GM12891 (cell line): ENCODE measurements at places on chromosomes 7 and 10.
A peak's percentile ranks its signal among the peaks of the same experiment; 100 is the strongest.

DNA sequence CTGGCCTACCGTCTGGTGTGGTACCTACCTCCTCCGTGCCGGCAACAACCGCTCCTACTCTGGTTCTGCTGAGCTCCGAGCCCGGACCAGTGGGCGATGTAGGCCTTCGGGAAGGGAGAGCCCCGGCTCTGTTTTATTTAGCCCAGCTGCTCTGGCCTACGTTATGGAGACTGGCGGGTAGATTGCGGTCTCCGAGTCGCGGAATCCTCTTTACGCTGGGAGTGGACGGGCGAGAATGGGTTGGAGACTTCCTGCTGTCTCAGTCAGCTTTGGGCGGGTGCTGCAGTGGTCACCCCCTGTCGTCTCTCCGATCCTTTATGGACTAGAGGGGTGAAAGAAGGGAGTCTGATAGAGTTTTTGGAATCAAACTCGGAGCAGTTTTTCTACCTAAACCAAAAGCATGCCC is 406 bp downstream of the CBLL1 start:
- no peak for DNase-seq

DNA sequence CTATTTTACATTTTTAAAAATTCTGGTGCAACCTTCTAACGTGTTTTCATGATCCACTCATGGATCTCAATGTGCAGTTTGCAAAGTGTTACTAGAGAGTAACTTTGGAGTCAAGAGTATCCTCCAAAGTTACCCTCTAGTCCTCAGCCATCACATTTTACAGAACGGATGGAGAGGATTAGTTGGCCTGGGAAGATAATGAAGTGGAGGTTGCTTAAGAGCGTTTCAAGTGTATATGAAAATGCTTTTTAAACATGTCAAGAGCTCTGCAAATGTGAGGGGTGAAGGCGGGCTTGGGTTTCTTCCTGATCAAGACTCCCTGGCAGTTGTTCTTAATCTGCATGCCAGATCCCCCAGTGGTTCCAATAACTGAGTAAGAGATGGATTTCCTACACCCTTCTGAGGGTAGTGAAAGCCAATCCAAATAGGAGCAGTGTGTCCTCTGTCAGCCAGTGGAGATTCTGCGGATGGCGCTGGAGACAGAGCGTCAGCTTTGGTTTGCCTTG is 299.4 kb upstream of the NPVF start:
- DNase-seq: no peak

DNA sequence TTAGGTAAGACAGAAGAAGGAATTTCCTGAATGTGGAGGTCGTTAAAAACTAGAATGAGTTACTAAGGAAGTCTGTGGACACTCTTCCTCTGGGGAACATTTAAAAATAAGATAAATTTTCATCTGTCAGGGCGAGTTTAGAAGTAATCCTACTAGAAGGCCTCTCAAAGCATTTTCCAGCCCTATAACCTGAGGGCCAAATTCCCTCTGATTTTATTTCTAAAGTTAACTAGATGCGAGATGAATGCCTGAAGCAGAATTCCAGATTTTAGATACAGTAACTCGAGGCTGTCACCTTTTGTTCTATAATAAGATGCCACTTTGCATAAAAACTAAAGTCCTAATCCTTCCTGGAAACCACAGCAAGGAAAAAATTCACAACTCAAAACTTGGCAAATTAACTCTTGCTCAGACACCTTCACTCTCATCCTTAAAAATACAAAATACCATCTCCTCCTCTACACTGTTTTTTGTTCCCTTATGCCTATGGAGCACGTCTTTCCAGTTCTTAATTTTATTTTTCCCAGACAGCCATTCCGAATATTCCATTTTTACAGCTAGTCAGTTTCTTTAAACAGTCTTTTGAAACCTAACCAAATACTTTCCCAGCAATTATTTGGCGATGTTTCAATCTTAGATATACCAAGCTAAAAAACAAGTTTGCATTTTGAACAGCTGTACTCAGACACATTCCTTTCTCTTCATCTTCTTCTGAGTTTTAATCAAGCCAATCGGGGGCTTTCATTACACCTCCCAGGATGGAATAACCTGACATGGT is 420.7 kb upstream of the NFE2L3 start:
- no peak for DNase-seq

DNA sequence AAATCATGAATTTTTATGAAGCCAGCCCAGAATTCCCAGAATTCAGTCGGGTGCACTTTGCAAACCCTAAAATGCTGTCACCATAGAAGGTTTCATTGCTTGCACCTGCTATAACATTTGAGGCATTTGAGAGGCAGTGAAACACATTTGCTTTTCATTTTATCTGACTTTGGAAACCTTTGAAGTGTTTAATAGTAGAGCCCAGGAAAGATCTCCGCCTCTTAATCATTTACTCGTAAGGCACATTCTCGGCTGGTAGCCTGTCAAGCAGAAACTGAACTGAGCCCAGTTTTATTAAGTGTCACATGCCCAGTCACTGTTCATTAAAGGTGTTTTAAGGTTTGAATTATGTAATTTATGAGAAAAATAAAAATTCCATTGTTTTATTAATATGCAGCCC is 247.6 kb downstream of the EMX2 start:
- no peak for DNase-seq

DNA sequence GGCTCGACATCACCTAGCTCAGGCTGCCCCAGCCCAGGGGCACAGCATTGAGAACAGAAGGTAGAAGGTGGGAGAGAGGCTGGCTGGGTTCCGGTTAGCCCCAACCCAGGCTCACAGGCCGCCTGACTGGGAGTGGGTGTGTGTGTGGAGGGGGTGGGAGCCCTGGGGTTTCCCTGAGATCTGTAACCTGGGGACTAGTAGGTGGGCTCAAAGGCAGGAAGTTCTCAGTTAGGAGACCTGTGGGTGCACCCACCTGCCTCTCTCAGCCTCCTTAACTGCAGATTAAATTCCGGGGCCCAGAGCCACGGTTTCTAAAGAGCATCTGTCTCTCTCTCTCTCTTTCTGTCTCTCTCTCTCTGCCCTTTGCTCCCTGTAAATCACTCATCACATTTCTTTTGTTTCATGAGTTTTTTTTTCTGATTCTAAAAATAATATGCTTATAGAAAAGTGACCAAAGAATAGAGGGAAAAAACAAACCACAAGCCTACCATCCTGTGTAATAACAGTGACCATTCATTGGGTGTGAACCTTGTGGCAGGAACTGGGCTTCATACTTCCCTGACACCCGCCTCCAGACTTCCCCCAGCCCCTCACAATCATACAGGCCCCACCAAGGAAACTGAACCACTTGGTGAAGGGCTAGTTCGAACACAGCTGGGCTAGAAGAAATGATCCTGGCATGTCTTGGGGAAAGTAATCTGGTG is 83.4 kb upstream of the SMNDC1 start:
- peak; percentile 53 for DNase-seq

DNA sequence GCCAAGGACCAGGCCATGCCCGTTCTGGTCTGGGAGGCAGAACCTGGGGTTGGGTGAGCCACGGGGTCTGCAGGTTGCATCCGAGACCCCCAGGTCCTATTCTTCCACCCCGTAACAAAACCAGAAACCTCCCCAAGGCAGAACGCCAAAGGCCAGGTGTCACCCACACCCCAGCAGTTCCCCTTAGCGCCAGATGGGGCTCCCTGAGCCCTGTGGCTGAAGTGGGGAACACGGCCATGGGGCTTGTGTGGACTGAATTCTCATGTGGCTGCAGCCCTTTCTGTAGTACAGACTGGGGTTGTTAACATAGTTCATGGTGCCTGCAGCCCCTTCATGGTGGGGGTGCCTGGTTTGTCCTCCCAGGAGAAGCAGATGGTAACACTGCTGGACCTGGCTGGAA is 10.2 kb downstream of the BRI3 start:
- no peak for DNase-seq

- DNase-seq: no peak
Observed at GRCh38 chr7:45657136-45657889, 83.1 kb downstream of the ADCY1 start.

DNA sequence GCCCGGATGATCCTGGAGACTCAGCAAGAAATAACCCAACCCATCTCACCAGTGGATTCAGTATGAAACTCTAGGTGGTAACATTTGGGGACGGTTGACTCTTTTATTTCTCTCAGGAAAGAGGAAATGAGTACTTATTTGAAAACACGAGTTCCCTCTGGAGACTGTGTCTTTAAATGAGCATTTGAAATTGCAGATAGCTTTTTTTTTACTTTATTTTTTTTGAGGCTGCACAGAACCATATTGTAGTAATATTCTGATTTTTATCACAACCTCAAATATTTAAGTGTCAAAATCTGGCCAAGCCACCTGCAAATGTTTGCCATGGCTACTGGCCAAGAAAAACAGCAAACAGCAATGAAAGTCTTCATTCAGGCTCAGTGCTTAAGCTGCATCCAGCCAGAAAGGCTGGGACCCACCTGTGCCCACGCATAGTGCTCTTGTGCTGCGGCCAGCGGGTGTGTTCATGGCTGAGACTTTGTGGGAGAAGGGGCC is 160.8 kb downstream of the CREB5 start:
- no peak for DNase-seq
